ENCODE measurements at places on chromosomes 1 and 21.

GRCh38 chr1:165629848-165630628 lies 996 bp upstream of the MGST3 start:
- no peak for DNase-seq

DNA sequence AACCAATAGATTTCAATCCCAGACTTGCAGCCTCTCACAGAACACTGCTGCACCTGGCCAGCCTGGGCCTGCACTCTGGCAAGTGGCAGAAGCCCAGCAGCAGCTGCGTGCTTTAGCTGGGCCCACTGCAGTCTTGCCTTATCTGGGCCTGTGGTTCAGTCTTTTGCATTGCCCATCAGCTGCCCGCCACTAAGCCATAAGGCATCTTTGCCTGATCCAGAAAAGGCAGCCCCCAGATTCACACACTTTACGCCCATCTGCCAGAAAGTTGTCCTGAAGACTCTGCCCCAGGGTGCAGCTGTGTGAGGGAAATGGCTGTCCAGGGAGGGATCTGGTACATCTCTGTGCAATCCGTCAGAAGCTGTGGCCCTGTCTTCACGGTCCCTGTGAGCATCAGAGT lies 217.0 kb downstream of the DNAH14 start:
- no peak for DNase-seq

GRCh38 chr1:204337583-204337982 lies 22.1 kb downstream of the PLEKHA6 start:
- no peak for DNase-seq

DNA sequence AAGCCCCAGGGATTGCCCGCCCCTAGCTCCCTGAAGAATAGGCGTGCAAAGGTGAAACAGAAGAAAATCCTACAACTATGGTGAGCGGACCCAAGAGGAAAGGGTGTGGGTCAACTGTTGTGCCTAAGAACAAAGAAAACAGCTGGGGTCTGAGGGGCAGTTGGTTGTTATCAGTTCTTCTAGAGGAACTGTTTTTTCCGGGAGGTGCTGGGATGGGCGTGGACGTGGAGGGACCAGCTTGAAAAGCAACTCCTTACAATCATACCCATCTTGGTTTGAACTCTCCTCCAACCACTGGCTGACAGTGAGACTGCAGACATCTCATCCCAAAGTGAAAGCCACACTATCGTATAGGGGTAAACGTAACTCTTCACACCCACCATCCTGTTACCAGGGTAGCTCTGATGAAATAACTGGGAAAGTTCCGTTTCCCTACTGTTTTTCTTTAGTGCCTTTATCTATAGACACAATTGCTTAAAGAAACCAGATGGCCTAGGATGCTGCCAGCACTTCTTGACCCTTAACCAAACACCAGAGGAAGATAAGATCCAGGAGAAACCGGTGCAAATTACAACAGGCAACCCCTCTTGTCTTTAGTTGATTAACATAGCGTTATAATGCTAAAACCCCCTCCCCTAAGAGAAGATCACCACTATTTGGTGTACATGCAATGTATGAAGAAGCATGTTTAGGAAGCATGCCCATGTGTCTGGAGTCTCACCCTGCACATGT lies 25.6 kb upstream of the FAM89A start:
- no peak for DNase-seq

DNA sequence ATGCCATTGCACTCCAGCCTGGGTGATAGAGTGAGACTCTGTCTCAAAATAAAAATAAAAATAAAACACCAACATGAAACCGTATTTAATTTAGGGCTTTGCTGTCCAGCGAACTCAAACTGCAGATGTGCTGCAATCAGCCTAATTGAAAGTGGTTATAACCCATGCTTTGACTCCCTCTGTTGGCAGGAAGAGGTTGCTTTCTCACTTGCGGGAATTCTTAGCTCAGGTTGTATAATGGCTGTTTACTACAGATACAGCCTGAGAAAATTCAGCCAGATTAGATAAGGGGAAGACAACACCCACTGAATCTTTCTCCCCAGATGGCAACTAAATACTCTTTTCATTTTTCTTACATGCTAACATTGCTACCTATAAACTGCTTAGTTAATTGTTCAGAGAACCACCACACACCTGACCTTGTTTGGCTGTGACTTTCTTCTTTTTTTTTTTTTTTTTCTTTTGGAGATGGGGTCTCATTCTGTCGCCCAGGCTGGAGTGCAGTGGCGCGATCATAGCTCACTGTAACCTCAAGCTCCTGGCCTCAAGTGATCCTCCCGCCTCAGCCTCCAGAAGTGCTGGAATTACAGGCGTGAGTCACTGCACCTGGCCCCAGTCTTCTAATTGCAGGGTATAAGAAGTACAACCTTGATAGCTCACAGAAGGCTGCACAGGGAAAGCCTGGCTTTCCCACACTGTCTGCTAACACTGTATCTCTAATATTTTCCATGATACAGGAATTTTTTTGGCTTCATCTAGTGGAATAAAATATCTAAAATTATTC lies 34.6 kb downstream of the DNTTIP2 start:
- DNase-seq, result peak; percentile 83

DNA sequence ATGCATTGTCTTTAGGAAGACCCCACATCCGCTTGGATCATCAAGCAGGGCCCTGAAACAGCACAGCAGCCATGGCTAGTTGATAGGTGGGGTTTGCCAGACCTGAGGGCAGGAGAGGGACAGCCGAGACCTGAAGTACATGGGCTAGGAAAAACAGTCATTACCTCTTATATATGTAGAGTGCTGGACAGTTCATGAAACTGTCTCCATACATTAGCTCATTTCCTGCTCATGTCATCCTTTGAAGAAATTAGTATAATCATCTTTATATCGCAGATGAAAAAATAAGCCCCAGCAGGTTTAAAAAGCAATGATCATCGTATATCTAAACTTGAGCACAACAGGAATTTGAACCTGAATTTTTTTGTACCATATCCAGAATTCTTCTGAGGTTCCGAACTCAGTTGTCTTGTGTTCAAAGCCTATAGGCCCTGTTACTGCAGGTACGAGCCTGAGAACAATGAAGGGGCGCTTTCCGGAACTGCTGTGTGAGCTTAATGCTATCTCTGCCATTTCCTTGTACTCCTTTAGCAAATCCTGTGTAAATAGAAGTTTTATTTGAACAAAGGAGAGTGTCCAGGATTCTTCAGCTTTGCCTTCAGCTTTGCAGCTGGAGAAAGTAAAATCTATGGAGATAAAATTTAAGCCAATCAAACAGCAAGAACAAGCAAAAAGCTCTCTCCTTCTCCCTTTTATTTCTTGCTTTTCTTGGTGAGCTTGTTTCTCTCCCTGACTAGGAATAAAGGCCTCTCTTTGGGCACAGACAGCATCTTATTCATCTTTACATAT lies 32.4 kb upstream of the DUSP10 start:
- no peak for DNase-seq

DNA sequence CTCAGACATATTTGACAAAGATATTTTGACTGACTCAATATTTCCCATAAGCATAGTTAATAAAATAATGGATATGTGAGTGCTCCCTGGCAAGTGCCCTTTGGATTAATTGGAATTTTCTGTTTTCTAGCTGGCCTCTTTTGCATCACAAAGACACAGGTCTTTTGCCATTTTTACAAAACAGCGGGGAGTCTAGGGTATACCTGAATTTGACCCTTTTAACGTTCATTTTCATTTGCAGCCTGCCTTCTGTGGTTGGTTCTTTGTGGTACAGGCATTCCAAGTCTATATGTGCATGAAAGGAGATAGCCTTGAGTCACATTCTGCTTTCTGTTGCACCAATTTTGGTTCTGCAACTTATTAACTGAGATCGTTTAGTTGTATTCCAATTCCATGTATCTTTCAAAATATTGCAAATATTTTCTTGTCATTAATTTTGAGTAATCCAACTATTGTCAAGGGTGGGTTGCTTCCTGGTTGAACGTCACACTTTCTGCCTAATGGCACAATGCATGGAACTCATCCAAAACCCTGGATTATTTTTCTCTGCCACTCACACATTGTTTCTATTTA lies 171.7 kb downstream of the CRB1 start:
- DNase-seq, result no peak

GRCh38 chr1:60715970-60716369 lies 366.4 kb upstream of the NFIA start:
- no peak for DNase-seq

DNA sequence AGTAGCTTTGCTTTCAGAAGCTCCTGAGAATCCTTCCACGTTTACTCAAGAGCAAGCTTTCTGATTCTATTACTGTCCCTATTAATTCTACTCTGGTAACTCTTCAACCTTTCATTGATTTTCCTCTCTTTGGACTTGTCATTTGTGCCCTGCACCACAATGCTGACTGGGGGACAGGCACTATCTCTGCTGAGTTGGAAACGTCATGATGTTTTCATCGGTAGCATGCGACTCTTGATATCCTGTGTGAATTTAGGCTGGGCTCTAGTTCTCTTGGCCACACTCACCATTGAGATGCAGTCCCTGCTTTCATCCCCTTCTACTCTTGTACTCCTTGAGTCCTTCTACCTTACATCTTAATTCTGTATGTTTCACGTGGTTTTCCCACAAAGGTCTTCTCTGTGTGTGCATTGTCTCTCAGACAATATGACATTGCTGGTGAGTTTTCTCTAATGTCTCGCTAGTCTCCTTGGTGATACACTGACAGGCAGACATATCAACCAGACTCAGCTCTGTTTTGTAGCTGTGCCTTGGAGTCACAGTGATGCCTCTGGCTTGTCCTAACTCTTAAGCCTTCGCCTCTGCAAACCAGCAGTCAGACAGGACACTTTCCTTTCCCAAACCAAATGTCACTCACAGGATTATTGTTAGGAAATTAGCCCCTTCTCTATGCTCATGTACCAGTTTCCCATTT lies 223.6 kb upstream of the ADGRL2 start:
- no peak for DNase-seq

- no peak for DNase-seq
These were observed 2.1 kb downstream of the KCNN3 start for GRCh38 chr1:154867841-154868605.

DNA sequence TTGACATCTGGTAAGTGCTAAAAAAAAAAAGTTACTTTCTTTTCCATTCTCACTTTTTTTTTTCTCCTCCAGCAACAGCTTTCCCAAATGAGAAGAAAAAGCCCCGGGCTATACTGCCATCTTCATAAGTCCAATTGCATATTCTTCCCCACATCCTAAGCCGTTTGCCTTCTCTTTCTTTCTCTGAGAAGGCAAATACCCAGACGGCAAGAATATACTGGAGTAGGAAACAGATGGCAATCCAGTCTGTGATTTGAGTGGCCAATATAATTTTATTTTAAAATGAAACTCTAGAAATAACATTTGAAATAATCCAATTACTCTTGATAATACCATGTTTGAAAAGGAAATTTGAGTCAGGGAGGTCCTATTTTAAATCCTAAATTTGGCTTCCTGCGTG lies 44.6 kb upstream of the GREM2 start:
- no peak for DNase-seq

GRCh38 chr1:58468612-58469011 lies 77.9 kb downstream of the OMA1 start:
- DNase-seq, result no peak
